Stimulated activated CD4-positive, alpha-beta T cell treated with anti-CD3 and anti-CD28 coated beads, Interleukin-1b, Interleukin-23, amount 100 ng/mL, for 48 hours (primary cell): ENCODE measurements at places on chromosomes 12 and 14.
A peak's percentile ranks its signal among the peaks of the same experiment; 100 is the strongest.

DNA sequence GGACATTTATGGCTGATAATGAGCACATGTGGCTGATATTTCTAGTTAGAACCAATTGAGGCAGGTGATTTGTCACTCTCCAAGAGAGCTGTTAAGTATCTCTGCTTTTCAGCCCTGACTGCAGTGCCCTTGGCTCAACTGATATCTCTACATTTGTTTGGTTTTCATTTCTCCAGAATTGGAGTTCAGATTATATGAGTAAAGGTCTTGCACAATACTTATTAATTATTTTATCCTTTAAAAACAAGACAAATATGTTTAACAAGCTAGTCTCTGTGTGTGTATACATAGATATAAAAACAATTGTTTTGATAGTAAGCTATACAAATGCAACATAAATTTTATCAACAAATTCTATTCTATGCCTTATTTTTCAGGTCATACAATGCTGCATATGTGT lies 105.2 kb downstream of the BRMS1L start:
- no peak for DNase-seq

DNA sequence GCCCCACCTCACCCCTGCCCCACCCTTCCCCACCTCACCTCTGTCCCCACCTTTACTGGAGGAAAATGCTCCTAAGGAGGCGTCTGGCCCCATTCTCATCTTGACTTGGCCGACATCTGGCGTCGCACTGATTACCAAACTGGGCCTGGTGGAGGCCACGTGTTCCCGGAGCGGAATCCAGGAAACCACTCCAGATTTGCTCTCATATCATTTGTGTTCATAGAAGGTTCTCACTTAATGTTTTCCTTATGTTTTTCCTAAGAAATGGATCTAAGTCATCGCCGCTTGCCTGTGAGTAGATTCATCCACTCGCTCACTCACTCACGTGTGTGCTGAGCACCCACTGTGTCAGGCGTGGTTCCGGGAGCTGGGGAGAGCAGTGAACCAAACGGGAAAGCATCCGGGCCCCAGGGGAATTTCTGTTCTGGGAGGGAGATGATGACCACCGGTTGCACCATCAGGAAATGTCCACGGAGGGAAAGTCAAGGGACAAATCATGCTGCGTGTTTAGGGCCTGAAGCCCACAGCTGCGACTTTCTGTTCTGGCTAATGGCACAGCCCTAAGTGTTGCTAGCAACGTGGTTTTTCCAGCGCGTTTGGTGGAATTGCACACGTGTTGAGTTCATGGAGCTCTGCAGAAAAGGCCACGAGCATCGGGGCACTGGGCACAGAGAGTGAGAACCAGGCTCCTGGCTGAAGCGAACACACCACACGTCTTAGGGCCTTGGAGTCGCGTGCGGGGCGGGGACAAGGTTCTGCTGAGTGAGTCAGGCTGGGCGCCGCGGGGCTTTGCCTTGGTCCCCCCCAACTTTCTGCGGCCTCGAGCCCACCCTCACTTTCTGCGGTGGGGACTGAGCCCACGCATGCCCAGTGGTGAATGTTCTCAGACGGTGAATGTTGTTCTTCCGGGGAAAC lies 57.7 kb downstream of the ADGRD1 start:
- no peak for DNase-seq

- no peak for DNase-seq
Measured at GRCh38 chr14:104211215-104211614, 72.8 kb downstream of the KIF26A start.

DNA sequence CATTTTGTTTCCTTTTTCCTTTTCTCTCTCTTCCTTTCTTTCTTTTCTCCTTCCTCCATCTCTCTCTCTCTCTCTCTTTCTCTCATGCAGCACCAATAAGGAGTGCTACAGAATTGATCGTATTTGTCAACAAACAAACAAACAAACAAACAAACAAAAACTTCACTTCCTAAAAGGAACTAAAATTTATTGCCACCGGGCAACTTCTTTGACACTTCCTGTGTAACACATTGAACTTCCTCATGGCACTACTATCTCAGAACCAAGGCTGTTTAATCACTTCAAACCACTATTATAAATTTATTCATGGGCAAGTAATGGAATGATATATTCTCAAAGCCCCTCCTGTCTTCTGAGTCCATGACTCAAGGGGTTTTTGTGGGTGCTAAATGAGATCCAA lies 51.3 kb downstream of the SERPINA3 start:
- no peak for DNase-seq

DNA sequence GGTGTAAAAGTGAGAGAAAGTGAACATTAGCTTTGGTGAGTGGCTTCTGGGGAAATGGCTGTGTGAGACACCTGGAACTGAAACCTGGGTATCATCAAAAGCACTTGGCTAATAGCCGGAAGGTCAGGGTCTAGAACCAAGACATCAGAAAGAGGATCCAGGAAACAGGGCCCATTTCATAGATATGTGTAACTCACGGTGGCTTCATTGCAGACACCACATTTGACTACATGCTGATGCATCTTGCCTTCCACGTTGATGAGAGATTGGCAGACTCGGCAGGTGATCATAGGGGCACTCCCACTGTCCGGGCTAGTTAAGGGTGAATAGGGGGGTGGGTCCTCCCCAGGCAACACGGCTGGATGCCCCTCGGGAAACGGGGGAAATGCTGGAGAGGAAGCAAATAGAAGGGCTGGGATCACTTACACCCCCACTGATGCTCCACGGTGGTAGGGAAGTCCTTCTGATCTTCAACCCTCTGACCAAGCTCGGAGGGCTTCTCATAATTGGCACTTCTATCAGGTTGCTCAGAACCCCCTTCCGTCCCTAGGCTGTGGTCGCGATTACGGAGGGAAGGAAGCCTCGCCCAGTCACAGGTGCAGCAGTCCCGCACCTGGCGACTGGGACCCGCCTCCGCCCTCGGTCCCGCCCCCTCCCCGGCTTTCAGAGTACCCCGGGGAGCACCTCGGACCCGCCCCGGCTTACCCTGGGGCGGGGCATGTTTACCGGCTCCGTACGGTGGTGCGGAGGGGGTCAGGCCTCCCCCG lies 593 bp downstream of the PIP4P1 start:
- peak; percentile 44 for DNase-seq

DNA sequence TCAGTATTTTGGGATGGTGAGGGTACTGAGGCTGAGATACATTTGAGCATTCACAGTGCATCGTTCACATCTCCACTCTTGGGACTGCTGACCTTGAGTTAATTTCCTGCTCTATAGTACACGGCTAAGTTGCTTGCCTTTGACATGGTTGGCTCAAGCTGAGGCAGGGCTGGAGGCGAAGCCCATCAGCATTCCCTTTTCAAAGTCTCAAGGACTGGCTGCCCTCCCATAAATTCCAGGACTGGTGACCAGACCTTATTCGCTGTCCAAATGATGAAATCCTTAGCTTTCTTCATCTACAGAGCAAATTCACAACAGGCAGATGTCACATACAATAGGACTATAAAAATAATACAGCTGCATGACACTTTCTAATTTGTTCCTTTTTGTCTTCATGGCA lies 85.9 kb downstream of the SSPN start:
- no peak for DNase-seq

GRCh38 chr14:81430235-81430634 lies 30.1 kb upstream of the STON2 start:
- DNase-seq, result no peak

GRCh38 chr12:43978556-43978955 lies 142.7 kb downstream of the TMEM117 start:
- no peak for DNase-seq

DNA sequence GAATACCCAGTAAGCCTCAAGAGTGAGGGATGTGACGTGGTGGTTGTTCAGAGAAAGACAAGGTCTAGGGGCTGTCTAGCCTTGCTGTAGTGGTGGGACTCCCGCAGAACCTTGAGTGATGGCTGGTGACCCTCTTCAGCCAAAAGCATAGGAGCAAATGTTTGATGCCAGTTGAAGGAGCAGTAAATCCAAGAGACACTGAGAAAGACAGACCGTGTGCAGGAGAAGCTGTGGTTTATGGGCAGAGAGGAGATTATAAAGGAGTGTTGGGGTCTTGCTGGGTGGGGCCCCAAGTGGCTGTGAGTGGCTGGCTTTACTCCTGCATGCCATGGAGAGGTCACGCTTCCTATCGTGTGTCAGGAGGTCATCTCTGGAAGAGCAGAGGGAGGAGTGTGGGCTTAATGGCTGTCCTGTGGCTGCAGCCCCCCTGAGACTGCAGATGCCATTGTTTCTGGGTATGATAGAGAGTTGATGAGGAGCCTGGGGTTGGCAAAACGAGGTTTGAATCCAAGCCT lies 152.0 kb upstream of the CCND2 start:
- DNase-seq, result no peak

DNA sequence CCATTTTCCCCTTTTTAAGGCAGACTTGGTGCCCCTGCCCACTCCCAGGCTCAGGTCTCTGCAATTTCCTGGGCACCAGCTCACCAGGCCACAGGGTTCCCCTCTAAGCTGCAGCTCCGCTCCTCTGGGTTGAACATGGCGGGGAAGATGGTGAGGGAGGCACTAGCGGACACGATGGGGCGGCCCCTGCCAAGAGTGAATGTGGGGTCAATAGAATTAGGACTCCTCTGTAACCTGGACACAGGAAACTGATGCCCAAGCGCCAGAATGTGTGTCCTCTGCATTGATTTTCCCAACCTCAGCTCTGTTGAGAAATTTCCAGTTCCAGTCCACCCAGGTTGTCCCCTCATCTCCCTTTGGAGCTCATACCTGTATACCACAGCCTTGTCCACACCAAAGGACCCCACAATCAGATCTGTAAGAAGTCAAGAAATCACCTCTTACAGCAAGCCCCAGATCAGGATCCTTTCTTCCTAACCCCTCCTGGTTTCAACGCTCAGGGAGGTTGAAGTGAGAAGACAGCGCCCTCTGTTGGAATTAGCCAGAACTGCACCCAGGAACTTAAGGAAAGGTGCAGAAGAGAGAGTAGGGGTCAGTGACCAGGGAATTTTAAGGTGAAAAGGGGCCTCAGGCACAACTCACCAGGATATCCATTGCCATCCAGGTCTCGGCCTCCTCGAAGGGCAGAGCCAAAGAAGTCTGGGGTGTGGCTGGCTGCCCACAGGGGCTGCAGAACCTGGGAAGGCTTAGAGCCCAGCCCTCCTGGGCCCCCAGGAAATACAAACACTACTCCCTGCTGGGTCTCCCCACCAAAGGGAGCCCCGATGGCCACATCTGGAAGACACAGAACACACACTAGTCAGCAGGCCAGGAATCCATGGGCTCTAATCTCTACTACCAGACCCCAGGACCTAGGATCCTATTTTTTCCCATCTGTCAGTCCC lies 14.7 kb downstream of the ITGA5 start:
- peak; percentile 54 for DNase-seq

DNA sequence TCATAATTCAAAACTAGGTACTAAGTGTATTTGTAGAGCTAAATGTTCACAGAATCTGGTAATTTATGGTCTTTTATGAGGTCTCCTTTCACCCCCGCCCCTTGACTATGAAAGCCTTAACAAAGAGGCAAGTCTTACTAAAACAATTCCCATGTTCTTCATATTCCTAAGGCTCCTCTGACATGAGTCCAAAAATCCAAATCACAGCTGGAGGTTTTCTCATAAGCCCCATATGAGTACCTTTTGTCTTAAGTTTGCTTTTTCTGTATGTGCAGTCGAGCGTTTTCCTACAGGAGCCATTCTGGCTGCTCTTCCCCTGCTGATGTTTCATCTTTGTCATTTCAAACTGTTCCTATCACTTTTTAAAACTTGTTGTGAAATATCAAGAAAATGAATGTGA lies 55.2 kb downstream of the SIX1 start:
- no peak for DNase-seq

GRCh38 chr14:55253276-55253675 lies 17.9 kb upstream of the FBXO34 start:
- no peak for DNase-seq

- DNase-seq, result no peak
Measured at GRCh38 chr14:94113073-94113472, 2.5 kb downstream of the IFI27 start.

DNA sequence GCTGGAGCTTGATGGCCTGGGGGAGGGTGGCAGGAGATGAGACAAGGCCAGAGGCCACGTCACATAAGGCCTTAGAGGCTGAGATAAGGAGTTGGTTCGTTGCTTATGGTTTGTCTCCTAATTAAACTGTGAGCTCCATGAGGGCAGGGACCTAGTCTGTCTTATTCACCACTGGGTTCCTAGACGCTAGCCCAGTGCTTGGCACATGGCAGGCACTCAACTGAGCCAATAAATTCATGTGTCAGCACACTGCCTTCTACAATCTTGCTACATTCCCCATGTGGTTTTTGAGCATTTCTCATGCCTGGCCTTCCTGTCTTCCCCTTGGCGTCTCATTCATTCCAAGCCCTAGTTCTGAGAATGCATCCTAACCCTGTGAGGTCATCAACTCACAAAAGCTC lies 92.5 kb upstream of the MED13L start:
- DNase-seq, result no peak

DNA sequence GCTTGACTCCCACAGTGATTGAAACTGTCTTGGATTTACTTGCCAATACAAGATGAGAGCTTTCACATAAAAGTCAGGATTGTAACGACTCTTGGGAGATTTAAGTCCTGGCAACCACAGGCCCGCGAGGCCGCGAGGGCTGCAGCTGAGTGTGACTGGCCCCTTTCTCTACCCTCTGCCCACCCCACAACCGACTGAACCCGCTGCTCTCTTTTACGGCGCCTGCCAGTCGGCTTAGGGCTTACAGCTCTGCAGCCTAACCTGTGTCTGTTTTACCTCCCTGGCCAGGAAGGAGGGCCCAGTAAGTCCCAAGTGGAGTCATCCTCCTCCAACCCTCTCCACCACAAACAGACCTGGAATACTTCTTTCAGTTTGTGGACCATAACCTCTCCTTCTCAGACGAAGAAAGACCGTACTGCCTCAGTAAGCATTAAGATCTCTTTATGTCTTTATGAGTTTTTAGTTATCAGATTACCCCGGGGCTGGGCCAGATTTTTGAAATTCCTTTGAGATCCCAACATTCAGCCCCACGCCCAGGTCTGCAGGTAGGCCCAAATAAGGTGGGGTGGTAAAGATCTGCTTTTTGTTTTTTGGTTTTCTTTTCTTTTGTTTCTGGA lies 12.6 kb upstream of the TIGAR start:
- no peak for DNase-seq

DNA sequence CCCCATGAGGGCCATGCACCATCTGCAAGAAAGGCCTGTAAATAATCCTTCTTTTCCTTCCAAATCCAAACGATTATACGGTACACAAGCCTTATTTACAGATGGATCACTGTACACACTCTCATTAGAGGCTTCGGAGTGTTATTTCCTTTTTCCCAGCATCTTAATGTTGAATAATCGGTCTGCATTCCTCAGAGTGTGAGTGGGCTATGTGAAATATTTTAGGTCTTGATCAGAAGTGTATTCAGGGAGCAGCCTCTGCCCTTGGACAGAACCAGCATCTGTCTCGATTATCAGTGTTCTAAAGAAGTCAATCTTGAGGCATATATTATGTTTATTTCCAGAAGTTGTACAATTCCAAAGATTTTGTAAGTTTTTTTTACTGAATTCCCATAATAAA lies 340.6 kb downstream of the SEC23A start:
- no peak for DNase-seq
